ENCODE measurements at places on chromosomes 11 and 22. TPM values are rescaled to one million over a fixed set of nuclear protein-coding genes. Genes with fewer than 3 reads are reported as not detected.
A peak's percentile ranks its signal among the peaks of the same experiment; 100 is the strongest.

DNA sequence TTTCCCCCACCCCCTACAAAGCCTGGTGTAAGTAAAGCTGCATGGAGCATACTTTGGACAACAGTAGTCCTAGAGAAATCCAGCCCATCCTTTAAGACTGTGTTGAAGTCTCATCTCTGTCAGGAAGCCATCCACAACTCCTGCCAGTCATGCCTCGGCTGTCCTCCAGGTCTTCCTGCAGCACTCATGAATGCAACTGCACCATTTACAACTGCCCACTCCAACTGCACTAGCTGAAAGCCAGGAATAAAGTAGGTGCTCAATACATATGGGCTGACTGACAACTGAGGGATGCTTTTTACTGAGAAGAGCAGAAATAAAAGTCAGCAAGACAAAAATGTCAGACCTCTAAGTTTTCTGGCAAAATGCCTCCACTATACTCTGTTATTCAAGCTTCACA is 27.4 kb downstream of the IL18BP start:
- H3K36me3 ChIP-seq = peaks cover 17% of the 10 kb centered on the region
- H3K27ac ChIP-seq = peak overlapping the region; percentile 72
- no peak for DNase-seq
- H3K4me1 ChIP-seq = no peaks in the 10 kb centered on the region
- no peak overlapping the region for H3K4me3 ChIP-seq

MYO7A gene
- total RNA-seq = 0.97 TPM

PRG3 gene
- not detected for total RNA-seq

DNA sequence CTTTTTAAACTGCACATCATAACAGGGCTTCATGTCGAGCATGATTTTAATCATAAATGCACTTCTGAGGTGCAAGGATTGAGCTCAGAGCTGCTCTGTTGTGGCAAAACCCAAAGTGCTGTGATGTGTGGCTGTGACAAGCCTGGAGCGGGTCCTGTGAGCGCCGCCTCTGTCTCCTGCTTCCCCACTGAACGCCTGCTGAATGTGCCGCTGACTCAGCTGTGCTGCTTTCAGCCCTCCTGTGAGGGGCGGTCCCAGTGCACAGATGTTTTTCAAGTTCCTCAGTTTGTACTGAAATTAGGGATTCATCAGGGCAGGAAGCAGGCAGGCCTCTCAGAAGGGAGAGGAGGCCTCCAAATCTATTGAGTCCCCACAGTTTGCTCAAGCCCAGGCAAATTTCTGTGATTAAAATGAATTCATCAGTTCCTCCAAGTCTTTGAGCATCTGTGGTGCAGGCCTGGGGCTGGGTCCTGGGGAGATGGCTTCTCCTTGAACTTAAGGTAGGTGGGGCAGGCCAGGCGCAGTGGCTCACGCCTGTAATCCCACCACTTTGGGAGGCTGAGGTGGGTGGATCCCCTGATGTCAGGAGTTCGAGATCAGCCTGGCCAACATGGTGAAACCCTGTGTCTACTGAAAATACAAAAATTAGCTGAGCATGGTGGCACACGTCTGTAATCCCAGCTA is 3.0 kb upstream of the GTSE1 start:
- no peak overlapping the region for H3K27ac ChIP-seq
- no peaks in the 10 kb centered on the region for H3K27me3 ChIP-seq
- DNase-seq = no peak

GRCh38 chr11:22991196-22991595 is 130.9 kb upstream of the CCDC179 start:
- peaks cover 6% of the 10 kb centered on the region for H3K4me1 ChIP-seq
- H3K4me3 ChIP-seq = no peak overlapping the region
- no peak overlapping the region for H3K27ac ChIP-seq
- no peaks in the 10 kb centered on the region for H3K27me3 ChIP-seq
- no peak for DNase-seq
- no peaks in the 10 kb centered on the region for H3K36me3 ChIP-seq

DNA sequence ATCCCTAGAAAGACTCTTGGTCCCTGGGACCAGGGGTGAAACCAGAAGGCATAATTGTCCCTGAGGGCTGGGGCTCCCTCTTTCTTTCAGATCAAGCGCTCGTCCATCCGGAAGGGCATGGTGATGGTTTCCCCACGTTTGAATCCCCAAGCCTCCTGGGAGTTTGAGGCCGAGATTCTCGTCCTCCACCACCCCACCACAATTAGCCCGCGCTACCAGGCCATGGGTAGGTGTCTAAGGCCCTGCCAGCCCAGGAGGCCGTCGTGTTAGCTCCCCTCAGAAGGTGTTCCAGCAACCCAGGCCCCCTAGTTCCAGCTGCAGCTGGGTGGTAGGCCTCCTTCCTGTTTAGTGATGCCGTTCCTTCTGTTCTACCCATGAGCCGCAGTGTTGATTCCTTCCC is 21.4 kb downstream of the GTPBP1 start:
- H3K4me3 ChIP-seq = no peak overlapping the region
- H3K27me3 ChIP-seq = no peaks in the 10 kb centered on the region
- no peak overlapping the region for H3K27ac ChIP-seq

DNA sequence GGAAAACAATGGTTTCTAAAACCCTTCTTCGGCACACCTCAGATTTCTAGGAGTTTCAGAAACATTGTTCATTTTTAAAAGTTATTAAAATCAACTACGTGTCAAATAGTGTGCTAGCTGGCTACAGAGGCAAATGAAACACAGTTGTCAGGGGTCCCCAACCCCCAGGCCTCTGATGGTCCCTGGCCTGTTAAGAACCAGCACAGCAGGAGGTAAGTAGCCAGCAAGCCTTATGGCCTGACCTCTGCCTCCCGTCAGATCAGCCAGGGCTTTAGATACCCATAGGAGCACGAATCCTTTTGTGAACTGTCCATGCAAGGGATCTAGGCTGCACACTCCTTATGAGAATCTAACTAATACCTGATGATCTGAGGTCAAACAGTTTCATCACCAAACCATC is 648.2 kb downstream of the FAM181B start:
- H3K36me3 ChIP-seq = no peaks in the 10 kb centered on the region
- no peaks in the 10 kb centered on the region for H3K27me3 ChIP-seq
- DNase-seq = peak; percentile 59
- H3K4me3 ChIP-seq = no peak overlapping the region
- H3K4me1 ChIP-seq = peaks cover 6% of the 10 kb centered on the region

MUC5B gene
- total RNA-seq = not detected
